ENCODE measurements at places on chromosomes 7 and 10. TPM values are rescaled to one million over a fixed set of nuclear protein-coding genes. Genes with fewer than 3 reads are reported as not detected.

SPDYE18 gene
- total RNA-seq = not detected

GPRIN2 gene
- total RNA-seq = not detected

LBX1 gene
- not detected for total RNA-seq

CHST12 gene
- 8.5 TPM for total RNA-seq

PAOX gene
- total RNA-seq = 9.2 TPM

TRIM73 gene
- total RNA-seq = 0.55 TPM

ZNF804B gene
- not detected for total RNA-seq

ANXA8 gene
- total RNA-seq = 0.12 TPM

DLX5 gene
- not detected for total RNA-seq

INHBA gene
- total RNA-seq = 18.2 TPM

MUC3A gene
- under 0.01 TPM for total RNA-seq

ZEB1 gene
- total RNA-seq = 252 TPM

SEMA3C gene
- 345 TPM for total RNA-seq

NOS3 gene
- total RNA-seq = 3.3 TPM

PKD2L1 gene
- under 0.01 TPM for total RNA-seq

AASS gene
- total RNA-seq = 31.1 TPM

ANKRD61 gene
- 0.44 TPM for total RNA-seq

GCK gene
- total RNA-seq = 0.62 TPM

CHCHD2 gene
- total RNA-seq = 535 TPM

ASAH2 gene
- 0.77 TPM for total RNA-seq

PGAM2 gene
- 0.33 TPM for total RNA-seq

AKR1D1 gene
- total RNA-seq = not detected

IGFBP1 gene
- total RNA-seq = 0.11 TPM

BHLHA15 gene
- total RNA-seq = 1.3 TPM

UCMA gene
- not detected for total RNA-seq

VPS26A gene
- 44.9 TPM for total RNA-seq

HOXA1 gene
- total RNA-seq = under 0.01 TPM

CASP2 gene
- total RNA-seq = 15.7 TPM

NXPH1 gene
- not detected for total RNA-seq

ANKRD1 gene
- 1.00 TPM for total RNA-seq

ZMIZ1 gene
- 26.6 TPM for total RNA-seq
